Upper lobe of right lung (tissue), 1 donor: ENCODE measurements at places on chromosomes 6 and 20. TPM values are rescaled to one million over a fixed set of nuclear protein-coding genes. Genes with fewer than 3 reads are reported as not detected.

The SGK2 gene
- total RNA-seq, result 1.7 TPM

The STMND1 gene
- not detected for total RNA-seq

DNA sequence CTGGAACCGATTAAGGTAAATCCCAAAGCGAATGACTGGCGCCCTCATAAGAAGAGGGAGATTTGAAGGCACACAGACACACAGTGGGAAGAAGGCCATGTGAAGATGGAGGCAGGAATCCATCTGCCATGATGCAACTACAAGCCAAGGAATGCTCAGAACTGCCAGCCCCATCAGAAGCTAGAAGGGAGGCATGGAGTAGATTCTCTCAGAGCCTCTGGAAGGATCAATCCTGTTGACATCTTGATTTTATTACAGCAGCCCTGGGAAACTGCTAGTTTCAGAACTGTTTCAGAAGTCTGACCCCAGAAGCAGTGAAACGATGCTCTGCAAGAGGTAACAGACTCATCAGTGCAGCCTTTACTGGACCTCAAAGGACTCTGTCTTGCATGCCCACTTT lies 103.5 kb upstream of the GPR6 start:
- DNase-seq, result no peak

- no peak for DNase-seq
Observed at GRCh38 chr6:159836718-159837490, 36.8 kb downstream of the PNLDC1 start.

DNA sequence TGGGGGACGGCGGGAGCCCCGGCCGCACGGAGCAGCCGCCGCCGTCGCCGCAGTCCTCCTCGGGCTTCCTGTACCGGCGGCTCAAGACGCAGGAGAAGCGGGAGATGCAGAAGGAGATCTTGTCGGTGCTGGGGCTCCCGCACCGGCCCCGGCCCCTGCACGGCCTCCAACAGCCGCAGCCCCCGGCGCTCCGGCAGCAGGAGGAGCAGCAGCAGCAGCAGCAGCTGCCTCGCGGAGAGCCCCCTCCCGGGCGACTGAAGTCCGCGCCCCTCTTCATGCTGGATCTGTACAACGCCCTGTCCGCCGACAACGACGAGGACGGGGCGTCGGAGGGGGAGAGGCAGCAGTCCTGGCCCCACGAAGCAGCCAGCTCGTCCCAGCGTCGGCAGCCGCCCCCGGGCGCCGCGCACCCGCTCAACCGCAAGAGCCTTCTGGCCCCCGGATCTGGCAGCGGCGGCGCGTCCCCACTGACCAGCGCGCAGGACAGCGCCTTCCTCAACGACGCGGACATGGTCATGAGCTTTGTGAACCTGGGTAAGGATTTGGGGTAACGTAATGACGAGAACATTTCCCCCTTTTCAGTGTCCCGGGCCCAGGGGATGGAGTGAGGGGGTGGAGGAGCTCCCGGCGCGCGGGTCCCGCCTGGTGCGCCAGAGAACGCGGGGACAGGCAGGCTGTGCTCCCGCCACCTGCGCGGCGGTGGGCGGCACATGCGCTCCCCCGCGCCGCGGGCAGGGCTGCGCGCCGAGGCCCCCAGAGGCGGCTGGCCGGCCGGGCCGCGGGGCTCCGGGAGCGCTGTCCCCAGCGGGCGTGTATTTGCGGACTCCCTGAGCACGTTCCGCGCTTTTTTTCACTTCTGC lies 1.4 kb downstream of the BMP6 start:
- DNase-seq, result no peak

DNA sequence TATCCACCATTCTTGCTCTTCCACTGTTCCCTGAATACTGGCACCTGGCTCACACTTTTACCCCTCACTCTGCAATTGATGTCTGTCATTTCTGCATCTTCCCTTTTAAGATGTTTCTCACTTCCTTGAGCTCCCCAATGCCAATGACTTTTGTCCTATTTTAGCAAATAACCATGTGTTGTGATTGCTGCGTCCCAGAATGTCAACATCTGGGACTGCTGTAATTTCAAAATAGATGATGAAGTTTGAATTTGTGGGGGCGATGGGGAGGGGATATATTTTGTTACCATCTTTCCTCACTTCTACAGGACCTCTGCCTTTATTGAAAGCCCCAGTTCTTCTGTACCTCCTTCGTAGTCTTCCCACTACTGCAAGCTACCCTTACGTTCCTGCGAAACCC lies 40.0 kb upstream of the ADGRF5 start:
- DNase-seq, result no peak
